Left kidney (tissue), 8 donors: ENCODE measurements at places on chromosomes 11 and 22. TPM values are rescaled to one million over a fixed set of nuclear protein-coding genes. Genes with fewer than 3 reads are reported as not detected.

GRCh38 chr11:97140885-97141494 lies 751.2 kb downstream of the JRKL start:
- no peak for DNase-seq

The FAT3 gene
- polyA plus RNA-seq, result 13.7 TPM

The MCHR1 gene
- 0.20 TPM for polyA plus RNA-seq

The MAPK8IP2 gene
- 0.83 TPM for polyA plus RNA-seq

The YPEL4 gene
- polyA plus RNA-seq, result 5.1 TPM

GRCh38 chr11:120532082-120532831 lies 20.7 kb downstream of the GRIK4 start:
- DNase-seq, result no peak

The OR8G5 gene
- not detected for polyA plus RNA-seq

GRCh38 chr11:101061606-101062005 lies 68.0 kb downstream of the PGR start:
- DNase-seq, result no peak

The OR10W1 gene
- polyA plus RNA-seq, result not detected

DNA sequence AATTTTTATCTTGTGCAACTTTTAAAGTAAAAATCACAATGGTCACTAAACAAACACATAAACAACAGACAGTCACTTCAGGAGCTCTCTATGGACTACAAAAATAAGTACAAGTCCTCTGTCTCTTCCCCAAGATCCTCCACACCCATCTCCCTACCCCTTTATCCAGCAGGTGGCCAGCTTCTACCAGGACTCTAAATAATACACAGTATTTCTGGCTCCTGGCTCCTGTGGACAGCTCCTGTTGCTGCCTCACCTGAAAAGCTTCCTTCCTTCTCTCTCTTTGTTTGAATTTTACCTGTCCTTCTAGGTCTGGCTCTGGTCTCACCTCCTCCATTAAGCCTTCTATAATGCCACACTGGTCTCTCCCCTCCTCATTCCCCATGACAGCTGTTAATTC lies 86.1 kb downstream of the CLPB start:
- no peak for DNase-seq

GRCh38 chr11:92601048-92601447 lies 368.4 kb upstream of the MTNR1B start:
- no peak for DNase-seq

- peak; percentile 45 for DNase-seq
Observed at GRCh38 chr11:35487532-35488078, 37.8 kb downstream of the PAMR1 start.

The ZBTB16 gene
- 0.93 TPM for polyA plus RNA-seq

- no peak for DNase-seq
Observed at GRCh38 chr11:103453915-103454709, 344.9 kb downstream of the DYNC2H1 start.

DNA sequence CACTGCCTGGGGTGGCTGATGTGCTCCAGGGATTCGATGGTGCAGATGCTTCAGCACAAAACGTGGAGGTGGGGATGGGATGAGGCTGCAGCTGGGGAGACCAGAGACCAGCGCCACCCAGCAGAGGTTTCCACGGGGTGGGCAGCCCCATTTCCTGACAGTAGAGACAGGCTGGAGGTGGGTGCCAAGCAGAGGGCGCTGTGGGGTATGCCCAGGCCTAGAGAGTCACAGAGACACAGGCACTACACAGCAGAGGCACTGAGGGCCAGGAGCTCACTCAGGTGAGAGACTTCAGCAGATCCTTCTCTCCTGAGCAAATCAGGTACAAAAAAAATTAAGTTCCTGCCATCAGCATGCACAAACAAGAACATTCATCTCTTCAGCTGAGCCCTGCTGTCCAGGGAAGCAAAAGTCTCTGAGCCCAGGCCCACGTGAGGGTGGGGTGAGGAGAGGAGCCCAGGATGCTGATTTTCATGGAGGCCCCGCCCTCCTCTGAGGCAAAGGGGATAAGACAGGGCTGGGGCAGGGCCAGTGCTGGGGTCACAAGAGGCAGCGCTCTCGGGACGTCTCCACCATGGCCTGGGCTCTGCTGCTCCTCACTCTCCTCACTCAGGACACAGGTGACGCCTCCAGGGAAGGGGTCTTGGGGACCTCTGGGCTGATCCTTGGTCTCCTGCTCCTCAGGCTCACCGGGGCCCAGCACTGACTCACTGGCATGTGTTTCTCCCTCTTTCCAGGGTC lies 53.1 kb downstream of the GGTLC2 start:
- no peak for DNase-seq
